ENCODE measurements at places on chromosomes 6 and 20.

DNA sequence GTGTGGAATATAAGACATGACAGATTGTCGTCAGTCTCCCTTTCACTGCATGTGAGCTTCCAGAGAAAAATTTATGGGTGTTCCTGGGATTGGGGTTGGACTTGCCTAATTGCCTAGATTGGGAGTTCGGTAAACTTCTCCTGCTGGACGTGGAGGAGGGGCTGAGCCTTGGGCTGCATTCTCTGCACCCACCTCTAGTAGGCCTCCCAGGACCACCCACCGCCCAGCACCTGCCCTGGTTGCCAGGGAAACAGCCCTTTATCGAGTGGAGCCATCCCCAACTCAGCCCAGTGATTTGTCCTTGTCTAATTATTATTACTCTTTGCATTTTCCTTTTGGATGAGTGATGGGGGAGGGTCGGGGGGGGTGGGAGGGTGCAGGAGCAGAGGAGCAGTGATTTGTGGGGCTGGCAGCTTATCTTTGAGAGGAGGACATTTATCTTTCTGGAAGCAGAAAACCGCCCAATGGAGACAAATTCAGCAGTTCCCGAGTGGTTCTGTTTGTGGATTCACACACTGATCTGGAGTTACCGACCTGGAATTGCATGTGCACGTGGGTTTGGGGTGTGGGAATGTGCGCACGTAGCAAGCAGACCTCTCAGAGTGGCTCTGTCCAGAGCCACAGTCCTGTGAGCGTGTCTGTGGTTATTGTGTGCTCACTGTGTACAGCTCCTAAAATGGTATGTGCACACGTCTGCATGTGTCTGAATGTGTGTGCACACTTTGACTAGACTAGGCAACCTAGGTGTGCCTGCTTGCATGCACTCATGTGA is 104.5 kb downstream of the DHX35 start:
- no peak for DNase-seq

DNA sequence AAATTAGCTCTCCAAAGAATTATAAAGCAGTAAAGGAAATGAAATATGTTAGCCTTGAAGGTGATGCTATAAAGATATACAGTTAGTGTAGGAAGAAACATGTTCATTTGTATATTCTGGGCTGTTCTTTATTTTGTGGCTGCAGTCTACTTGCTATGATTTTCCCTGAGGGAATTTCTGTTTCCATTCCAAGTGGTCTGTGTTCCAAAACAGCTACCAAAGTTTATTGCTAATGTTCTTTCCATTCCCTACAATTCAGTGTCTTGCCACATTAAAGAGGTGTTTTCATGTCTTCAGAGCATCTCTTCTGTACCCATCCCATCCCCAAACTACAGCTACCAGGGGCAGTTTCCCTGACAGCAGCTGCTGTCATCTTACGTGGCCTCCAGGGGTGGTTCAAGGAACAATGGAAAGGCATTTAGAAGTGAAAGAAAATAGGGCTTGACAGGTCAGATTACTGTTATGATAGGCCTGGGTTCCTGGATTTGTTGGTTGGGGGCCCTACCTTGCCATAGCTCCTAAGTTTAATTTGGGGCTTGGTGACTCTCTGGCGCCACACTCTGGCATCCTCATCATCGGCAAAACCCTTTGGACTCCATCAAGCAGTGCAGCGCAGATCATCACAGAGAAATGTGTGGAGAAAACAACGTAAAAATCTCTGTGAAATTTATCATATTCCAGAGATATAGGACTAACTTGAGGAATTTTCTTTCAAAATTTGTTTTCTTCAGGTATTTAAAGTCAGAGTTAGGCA is 33.8 kb upstream of the AIG1 start:
- no peak for DNase-seq

DNA sequence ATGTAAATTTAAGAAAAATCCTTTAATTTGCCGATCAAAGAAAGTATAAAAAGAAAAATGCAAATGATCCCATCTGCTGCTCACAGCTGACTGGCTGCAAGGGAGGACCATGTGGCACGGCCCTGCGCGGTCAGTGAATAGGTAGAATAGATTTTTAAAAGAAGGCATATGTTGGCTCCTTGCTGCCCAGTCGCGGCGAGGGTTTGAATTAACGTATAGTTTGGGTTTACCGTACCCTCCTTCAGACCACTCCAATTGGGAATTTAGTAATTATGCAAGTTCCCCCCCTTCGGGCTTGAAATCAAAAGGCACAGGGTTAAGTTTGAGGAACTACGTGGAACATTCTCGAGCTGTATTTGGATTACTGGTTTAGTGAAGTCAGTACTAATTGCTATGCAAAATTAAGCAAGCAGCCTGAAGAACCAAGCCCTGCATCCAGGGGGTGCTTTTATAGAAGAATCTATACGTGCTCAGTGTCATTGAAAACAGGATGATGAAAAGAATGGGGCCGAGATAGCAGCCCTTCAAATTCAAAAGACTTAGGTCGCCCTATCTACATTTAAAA is 1.1 kb upstream of the BEND3 start:
- no peak for DNase-seq

DNA sequence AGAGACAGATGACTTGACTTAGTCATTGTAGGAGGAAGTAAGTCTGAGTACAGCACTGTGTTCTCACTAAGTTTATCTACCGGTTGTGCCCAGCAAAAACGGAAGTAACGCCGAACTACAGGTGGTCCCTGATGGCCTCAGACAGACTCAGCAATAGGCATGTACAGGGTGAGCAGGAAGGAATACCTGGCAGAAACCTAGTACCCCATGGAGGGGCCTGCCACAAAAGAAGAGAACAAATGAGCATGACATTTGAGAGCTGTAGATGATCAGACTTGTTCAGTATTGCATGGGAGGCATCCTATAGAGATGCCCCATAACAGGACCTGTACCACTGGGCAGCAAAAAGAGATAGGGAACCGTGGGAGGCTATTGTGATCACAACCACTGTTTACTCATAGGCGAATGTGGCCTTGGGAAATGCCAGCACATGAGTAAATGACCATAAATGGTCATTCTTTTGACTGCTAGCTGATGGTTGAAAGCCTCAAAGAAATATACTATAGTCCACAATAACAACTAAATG is 106.4 kb upstream of the TAB2 start:
- peak; percentile 47 for DNase-seq

DNA sequence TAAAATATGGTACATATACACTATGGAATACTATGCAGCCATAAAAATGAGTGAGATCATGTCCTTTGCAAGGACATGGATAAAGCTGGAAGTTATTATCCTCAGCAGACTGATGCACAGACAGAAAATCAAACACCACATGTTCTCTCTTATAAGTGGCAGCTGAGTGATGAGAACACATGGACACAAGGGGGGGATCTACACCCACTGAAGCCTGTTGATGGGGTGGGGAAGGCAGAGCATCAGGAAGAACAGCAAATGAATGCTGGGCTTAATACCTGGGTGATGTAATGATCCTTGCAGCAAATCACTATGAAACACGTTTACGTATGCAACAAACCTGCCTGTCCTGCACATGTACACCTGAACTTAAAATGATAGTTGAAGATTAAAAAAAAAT is 71.3 kb downstream of the MANEA start:
- no peak for DNase-seq

DNA sequence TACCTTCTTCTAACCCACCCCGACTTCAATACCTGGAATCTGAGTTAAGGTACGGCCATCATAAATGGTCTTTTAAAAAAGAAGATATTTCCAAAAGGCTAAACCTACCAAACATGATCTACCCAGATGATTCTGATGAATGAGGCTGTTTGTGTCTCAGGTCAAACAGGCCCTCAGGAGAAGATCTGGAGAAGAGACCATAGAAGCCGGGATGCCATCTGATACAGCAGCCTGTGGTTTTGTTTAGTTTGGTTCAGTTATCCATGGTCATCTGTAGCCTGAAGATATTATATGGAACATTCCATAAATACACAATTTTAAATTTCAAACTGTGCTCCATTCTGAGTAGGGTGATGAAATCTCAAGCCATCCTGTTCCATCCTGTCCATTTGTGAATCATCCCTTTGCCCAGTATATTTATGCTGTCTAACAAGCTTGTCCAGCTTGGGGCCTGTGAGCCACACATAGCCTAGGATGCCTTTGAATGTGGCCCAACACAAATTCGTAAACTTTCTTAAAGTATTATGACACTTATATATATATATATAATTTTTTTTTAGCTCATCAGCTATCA is 4.0 kb upstream of the CAP2 start:
- DNase-seq, result no peak

GRCh38 chr6:169702840-169703246 is 917 bp downstream of the C6orf120 start:
- no peak for DNase-seq

GRCh38 chr6:30776390-30777154 is 32.2 kb upstream of the IER3 start:
- DNase-seq, result no peak

DNA sequence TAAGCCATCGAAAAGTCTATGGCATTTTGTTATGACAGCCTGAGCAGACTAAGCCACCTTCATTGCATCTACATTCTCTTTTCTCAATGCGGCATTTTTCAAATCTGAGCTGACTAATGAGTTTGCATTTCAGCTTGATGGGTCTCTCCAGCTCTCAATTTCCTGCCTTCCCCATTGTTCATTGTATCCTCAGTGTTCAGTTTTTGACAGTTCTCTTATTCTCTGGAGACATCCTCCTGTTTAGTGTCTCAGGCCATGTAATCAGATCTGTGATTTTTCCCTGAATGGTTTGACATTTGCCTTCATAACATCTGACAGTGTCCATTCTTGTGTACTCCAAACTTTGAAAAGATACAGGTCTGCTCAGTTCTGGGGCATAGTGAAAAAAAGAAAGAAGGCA is 27.9 kb upstream of the MCM3 start:
- DNase-seq, result no peak

- DNase-seq, result no peak
Measured at GRCh38 chr6:28856620-28857005, 67.2 kb downstream of the TRIM27 start.

DNA sequence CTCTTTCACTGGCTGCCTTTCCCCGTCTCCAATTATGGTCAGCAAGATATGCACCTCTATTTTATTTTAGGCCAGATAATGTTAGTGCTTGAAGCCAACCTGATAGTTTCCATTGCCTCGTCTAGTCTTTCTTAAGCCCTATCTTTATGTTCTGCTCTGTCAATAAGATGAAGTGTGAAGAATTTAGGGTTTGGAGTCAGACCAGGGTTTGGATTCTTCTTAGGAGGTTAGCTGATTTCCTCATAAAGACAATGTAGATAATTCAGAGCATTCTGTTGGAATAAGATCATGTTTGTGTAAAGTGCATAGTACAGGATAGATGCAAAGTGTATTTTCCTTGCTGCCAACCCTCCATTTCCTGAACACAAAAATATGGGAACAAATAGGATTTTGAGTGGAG is 43.8 kb downstream of the PKIB start:
- DNase-seq, result no peak

DNA sequence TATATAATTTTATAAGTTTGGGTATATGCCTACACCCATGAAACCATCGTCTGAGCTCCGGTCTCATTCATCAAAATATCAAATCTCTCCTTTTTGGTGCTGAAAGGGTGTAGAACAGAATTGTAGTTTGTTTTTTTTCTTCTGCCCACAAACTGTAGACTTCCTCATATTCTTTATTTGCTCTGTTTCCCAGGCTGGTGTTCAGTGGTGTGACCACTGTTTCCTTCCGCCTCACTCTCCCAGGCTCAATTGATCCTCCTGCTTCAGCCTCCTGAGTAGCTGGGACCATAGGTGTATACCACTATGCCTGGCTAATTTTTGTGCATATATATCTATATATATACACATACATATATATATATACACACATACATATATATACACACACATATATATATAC is 139.6 kb upstream of the HCRTR2 start:
- DNase-seq, result no peak

DNA sequence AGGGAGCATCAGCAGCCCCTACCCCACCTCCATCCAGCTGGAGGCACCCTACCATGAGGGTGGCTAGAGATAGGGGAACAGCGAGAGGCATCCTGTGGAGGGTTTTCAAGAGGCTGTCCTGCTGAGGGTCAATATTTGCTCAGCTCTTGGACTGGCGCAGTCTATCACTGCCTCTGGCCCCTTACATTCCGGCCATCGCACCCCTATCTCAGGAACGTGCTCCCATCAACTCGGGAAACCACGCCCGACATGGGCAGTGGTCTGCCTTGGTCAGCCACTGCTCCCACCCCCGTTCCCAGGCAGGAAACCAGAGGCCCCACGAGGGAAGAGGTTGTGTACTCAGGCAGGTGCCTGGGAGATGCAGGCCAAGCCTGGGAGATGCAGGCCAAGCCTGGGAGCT is 57.9 kb downstream of the VEGFA start:
- DNase-seq, result no peak

DNA sequence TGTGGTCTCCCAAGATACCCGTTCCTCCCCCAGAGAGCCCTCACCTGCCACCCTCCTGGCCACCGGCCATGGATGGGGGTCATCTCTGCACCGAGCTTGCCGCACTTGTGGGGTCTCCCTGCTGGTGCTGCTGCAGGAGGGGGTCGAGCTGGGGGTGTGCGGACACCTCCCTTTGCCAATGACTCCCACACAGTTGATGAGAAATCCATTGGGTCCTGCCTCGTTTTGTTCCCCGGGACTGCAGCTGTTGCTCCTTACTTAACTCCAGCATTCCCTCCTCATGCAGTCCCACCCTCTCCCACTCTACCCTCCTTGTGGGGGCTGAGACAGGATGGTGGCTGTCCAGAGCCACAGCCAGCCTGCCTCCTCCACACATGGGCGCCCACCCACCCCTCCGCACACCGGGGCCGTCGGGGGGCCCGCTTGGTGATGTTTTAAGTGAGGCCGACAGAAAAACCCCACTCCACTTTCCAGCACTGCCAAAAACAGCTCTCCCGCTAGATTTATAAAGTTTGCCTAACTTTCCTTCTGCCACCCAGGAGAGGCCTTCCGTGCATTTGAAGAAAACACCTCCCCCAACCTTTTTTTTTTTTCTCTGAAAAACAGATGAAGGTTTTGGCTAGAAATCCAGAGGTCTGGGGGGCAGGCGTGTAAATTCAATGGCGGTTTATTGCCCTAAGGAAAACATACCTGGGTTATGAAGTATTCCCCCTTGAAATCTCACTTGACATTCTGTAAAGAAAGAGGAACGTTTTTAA is 53.5 kb upstream of the APCDD1L start:
- no peak for DNase-seq

- no peak for DNase-seq
Measured at GRCh38 chr6:92763274-92763584, 656.1 kb downstream of the EPHA7 start.

GRCh38 chr6:133871131-133871530 is 17.8 kb upstream of the TCF21 start:
- DNase-seq, result no peak

GRCh38 chr6:138307352-138307751 is 70.4 kb upstream of the SMIM28 start:
- DNase-seq, result no peak

DNA sequence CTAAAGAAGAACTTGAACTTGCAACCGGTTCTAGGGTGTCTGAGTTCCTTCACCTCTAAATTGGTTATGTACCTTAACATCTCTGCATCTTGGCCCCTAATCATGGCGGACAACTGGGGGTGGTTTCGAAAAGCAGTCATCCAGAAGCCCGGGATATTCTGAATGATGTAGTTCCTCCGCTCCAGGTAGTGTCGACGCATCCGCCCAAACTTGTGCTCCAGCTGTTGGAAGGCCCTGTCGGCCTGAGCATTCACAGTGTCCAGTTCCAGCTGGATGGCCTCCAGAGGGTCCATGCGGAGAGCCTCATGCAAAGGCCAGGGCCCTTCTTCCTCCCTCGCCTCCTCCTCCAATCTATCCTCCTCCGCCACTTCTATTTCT is 887 bp downstream of the TSPYL1 start:
- DNase-seq, result peak; percentile 42

Data from SJSA1 (cell line).